IPS DF 6.9 (cell line): ENCODE measurements at places on chromosomes 5 and 9.

GRCh38 chr9:89153232-89154017 is 25.2 kb downstream of the SHC3 start:
- DNase-seq: no peak

DNA sequence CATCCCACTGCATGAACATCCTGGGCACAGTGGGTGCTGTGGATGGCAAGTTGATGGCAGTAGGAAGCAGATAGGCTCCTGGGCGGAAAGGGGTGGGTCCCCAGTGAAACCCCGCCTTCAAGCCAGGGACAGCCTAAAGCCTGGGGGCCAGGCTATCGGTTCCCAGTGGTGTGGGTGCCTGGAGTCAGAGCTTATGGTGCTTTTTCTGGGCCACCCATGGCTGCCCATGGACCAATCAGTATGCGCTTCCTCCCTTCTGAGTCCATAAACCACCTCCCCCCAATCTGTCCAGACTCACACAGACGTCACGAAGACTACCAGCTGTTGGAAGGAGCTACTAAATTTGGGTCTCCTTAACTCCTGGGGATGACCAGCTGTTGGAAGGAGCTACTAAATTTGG is 17.5 kb upstream of the ECPAS start:
- no peak for DNase-seq

DNA sequence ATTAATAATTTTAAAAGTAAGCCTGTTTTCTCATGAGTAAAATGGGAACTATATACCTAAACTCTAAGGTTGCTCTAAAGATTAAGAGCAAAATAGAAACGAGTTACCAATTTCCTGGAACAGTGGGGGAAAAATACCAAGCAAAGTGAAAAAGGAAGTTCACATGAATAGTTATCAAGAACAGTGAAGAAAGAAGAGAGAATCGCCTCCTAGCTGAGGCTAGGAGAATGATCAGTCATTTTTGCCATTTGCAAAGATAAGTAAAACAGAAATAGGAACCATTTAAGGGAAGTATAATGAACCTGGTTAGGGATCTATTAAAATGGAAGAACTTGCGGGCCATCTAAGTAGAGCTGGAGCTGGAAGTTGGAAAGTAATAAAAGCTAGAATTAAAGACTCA is 50.7 kb downstream of the P4HA2 start:
- DNase-seq: no peak

- DNase-seq: no peak
Observed at GRCh38 chr9:63817622-63818518, 1467.1 kb downstream of the FOXD4L5 start.

DNA sequence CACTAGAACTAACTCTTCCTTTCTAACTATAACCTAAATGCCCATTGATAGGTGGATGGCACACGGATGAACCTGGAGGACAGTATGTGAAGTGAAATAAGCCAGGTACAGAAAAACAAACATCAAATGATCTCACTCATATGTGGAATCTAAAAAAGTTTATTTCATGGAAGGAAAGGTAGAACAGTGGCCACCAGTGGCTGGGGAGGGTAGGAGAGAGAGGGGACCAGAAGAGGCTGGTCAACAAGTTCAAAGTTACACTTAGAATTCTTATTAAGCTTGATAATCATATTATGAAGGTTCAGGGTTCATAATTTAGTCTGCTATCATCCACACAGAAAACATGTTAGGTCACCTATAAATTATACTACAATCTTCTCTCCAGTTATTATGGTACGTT is 107.6 kb upstream of the SLC12A2 start:
- no peak for DNase-seq
